ENCODE measurements at places on chromosomes 4 and X. TPM values are rescaled to one million over a fixed set of nuclear protein-coding genes. Genes with fewer than 3 reads are reported as not detected.

The FAT1 gene
- total RNA-seq, result 251 TPM

The PASD1 gene
- not detected for total RNA-seq

The PDGFRA gene
- 0.35 TPM for total RNA-seq

The SMIM10L2A gene
- total RNA-seq, result 1.9 TPM

The PDE6B gene
- 21.7 TPM for total RNA-seq

The CENPVL2 gene
- not detected for total RNA-seq

The GUCY1A1 gene
- total RNA-seq, result 59.1 TPM

The NKAP gene
- 5.5 TPM for total RNA-seq

The DSPP gene
- total RNA-seq, result not detected

The ODAPH gene
- 1.7 TPM for total RNA-seq

The UGT2B17 gene
- total RNA-seq, result not detected

The FANCB gene
- 2.0 TPM for total RNA-seq

The FDCSP gene
- not detected for total RNA-seq

The TRO gene
- 19.5 TPM for total RNA-seq

Measured in renal cortical epithelial cell (primary cell).